ENCODE measurements at places on chromosomes 16 and 17.
A peak's percentile ranks its signal among the peaks of the same experiment; 100 is the strongest.

DNA sequence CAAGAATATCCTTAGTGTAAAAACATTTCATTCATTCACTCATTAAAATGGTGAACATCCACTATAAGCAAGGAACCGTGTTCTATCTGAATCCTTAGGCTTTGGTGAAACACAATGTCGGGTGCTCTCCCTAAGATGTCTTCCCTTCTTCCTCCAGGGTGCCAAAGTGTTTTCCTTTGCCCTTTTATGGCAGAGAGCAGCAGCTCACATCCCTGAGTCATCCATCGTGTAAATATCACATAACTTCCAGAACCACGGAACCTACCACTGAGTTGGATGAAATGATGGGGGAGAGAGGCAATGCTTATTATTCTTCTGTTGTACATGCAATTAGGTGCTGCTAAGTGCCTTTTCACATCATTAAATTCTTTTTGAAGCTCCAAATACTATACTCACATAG is 50.2 kb downstream of the DNAH3 start:
- no peak for DNase-seq

DNA sequence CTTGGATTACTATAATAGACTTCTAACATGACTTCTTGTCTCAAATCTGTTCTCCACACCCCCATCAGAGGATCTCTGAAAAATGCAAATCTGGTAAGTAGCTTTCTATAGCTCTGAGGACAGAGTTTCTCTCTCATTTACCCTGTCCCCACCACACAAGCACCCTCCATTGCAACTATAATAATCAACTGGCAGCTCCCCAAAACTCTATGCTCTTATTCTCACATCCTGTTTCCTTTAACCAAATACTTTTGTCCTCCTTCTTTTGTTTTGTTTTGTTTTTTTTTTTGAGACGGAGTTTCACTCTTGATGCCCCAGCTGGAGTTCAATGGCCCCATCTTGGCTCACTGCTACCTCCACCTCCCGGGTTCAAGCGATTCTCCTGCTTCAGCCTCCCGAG is 73.4 kb downstream of the HELZ start:
- no peak for DNase-seq

DNA sequence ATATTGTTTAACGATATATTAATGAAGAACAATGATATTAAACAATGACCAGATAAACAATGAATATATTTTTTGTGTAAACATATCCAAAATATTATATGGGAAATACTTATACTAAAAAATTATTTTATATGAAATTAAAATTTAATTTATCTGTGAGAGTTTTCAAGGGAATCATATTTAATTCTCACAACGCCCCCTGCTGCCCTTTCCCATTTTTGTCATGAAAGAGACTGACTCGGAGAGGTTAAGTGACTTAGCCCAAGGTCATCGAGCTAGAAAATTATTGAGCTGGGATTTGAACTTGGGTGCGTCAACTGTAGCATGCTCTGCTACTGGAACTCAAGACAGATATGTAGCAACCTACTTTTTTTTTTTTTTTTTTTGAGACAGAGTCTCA is 7.2 kb upstream of the MYCBPAP start:
- DNase-seq: no peak

GRCh38 chr16:2912330-2913199 is 834 bp downstream of the FLYWCH1 start:
- DNase-seq: peak; percentile 61

DNA sequence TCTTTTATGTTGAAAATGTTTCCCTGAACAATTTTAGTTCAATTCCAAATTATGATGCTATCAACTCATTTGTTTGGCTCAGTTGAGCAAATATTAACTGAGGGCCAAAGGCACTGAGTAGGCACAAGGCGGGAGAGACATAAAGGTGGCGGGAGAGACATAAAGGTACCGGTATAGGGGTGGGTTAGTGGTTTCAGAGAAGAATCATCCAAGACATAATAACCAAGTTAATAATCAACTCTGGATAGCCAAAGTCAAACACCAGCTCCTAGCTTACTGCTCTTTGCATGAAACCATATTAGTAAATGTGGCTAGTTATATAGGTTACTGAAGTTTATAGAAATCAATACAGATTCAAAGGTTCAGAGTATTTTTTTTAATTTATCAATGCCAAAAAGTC is 91.7 kb downstream of the RPGRIP1L start:
- no peak for DNase-seq

DNA sequence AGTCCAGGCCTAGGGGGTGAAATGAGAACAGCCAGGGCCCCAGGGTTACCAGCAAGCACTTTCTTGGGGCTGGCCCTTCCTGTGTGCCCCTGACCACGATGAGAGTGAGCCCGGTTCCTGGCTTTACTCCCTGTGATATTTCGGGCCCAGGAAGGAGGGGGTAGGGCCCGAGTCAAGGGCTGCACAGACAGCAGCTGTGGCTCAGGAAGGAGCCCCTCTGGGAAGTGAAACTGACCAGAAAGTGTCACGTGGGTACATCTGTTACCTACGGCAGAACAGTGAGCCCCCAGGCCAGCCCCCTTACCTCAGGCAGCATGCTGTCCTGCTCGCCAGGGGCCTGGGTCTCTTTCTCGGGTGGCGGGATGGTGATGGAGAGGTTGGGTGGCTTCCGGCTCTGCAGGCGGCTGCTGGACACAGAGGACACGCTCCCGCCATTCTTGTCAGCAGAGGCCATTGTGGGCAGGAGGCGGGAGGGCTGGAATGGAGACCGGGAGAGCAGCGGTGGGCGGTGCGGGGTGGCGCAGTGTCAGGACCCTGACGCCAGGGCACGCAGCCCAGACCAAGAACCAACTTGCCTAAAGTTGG is 13.8 kb downstream of the AANAT start:
- DNase-seq: no peak

GRCh38 chr17:82247182-82247823 is 18.5 kb downstream of the SLC16A3 start:
- DNase-seq: peak; percentile 23

GRCh38 chr17:29565643-29566472 is 979 bp downstream of the ABHD15 start:
- peak; percentile 40 for DNase-seq

GRCh38 chr17:56752263-56752836 is 81.4 kb downstream of the C17orf67 start:
- no peak for DNase-seq

GRCh38 chr17:81365148-81365600 is 30.1 kb upstream of the BAHCC1 start:
- DNase-seq: no peak

DNA sequence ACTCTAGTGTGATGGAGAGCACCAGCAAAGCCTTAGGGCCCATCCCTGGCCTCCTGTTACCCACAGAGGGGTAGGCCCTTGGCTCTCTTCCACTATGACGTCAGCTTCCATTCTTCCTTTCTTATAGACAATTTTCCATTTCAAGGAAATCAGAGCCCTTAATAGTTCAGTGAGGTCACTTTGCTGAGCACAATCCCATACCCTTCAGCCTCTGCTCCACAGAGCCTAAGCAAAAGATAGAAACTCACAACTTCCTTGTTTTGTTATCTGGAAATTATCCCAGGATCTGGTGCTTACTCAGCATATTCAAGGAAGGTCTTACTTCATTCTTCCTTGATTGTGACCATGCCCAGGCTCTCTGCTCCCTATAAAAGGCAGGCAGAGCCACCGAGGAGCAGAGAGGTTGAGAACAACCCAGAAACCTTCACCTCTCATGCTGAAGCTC is at the start of gene CCL8:
CCL8 (plus strand) TSS at position 397 of the 445 bp plus-strand sequence. CDS start 67 bp downstream, outside the sequence.
- no peak for DNase-seq

DNA sequence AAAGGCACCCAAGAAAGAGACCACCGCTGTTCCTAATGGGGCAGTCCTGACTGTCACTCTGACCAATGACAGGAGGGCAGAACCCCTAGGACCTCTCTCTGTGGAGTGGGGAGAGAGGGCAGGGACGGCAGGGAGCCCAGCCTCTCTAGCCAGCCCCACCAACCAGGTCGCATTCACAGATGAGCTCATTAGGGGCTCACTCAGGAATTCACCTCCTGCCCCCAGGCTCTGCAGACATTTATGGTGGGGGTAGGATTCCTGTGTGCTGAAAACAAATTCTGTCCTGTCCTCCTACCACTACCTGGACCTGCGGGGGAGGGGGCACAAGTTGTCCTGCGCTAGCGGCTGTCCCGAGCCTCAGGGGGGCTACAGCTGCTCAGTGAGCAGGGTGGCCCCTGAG is 27.7 kb upstream of the GPRC5C start:
- DNase-seq: no peak

GRCh38 chr16:87895641-87896141 is 26.4 kb upstream of the SLC7A5 start:
- DNase-seq: no peak

GRCh38 chr17:27631411-27631760 is 398 bp downstream of the LGALS9 start:
- DNase-seq: no peak

- DNase-seq: no peak
Measured at GRCh38 chr17:28364665-28365363, at the start of gene SEBOX. TSS of gene SEBOX (minus strand) at chr17:28365199. CDS start at chr17:28365151, 48 bp downstream.

DNA sequence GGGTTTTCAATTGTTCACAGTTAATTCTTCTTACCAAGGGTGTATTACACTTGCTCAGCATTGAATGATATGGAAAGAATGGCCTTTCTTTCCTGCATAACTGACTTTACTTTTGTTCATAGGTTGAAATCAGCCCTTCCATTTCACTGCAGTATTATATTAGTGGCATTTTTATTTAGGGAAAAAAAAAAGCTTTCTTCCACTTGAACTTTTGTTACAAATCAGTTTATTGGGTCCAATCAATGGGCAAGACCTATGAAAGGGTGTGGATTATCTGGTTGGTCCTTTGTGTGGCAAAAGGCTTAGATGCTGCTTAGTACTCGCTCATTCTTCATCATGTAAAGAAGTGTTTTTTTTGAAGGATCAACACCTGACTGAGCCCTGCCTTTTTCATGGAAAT is 74.1 kb downstream of the WNT3 start:
- DNase-seq: no peak

- no peak for DNase-seq
Measured at GRCh38 chr16:27400751-27401620, 988 bp upstream of the IL21R start.

DNA sequence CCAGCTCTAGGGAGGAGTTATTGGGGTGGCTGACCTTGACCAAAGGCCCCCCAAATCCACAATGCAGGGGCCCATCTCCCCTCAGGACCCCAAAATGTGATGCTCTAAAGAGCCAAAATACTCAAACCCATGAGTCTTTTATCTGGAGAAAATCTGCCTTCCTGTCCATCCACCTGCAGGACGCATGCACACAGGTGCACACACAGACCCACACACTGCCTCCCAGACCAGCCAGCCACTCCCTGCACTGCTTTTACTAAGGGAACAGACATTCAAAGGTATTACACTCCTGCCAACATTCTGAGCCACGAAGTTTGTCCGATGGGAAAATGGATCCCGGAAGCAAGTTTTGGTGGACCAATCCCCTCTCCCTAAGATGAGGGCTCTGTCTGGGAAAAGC is 76.1 kb upstream of the CDH5 start:
- DNase-seq: no peak

- no peak for DNase-seq
Measured at GRCh38 chr16:85803570-85803969, 4.1 kb downstream of the COX4I1 start.

- DNase-seq: no peak
Measured at GRCh38 chr17:69997332-69997731, 77.7 kb upstream of the KCNJ16 start.

- no peak for DNase-seq
Measured at GRCh38 chr17:63701868-63702720, 2.2 kb upstream of the LIMD2 start.

DNA sequence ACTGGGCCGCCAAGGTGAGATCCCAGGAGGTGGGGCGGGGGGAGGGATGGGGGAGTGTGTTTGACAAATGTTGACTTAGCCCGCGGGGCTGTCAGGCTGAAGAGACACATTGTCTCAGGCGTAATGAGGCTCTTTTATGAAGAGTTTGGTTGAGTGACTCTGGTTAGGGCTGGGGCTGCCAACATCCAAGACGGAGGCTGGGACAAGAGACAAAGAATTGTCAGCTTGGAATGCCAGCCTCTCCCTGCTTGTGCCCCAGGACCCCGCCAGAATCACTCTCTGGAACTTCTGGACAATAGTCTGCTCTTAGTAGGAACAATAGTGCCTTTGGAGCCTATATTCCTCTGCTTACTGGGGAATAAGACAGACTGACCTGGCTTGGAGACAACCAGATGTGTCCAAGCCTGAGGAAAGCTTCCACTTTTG is 24.0 kb downstream of the PCTP start:
- DNase-seq: no peak

DNA sequence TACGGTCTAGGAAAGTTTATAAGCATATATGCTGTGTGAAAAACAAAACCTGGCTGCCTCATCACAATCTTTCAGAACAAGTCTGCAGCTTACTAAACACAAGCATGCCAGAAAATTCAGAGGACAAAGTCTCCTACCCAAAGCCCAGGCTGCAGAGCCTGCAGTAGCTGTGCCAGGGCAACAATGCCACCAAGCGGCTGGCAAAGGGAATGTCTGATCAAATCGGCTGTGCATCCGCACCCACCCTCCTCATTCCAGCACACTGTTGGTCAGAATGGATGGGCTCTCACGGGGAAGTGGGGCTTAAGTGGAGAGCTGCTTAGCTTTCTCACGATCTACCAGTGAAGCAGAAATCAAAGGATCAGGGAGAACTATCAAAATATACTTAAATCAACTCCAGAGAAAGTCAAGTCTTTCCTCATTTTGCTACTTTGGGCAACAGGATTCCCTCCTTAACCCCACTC is 73.5 kb downstream of the CYTH1 start:
- DNase-seq: peak; percentile 79

- no peak for DNase-seq
Measured at GRCh38 chr17:39925282-39926134, 1.9 kb downstream of the ORMDL3 start.

- DNase-seq: no peak
Measured at GRCh38 chr16:3861808-3862451, 18.6 kb downstream of the CREBBP start.

GRCh38 chr16:12802661-12803060 is 1.0 kb downstream of the CPPED1 start:
- DNase-seq: no peak

GRCh38 chr17:57879437-57880085 is 29.7 kb upstream of the MRPS23 start:
- no peak for DNase-seq

DNA sequence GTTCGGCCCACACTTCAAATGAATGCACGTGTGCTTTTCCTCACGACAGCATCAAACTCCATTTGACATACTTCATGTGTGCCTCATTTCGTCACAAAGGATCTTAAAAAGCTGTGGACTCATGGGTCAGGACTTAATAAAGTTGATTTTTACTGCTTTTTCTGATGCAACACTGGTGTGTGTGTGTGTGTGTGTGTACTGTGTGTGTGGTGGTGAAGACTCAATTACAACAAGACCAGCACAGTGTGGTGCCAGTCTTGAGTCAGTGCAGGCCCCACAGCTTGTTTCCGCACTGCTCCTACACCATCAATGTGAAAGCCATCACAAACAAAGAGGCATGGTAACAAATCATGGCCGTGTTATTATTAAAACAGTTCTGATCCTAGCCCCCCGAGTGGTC is 17.7 kb downstream of the CDIP1 start:
- no peak for DNase-seq

Measured in left hindlimb (tissue), 1 donor.